ENCODE measurements at places on chromosomes 2 and 18.

DNA sequence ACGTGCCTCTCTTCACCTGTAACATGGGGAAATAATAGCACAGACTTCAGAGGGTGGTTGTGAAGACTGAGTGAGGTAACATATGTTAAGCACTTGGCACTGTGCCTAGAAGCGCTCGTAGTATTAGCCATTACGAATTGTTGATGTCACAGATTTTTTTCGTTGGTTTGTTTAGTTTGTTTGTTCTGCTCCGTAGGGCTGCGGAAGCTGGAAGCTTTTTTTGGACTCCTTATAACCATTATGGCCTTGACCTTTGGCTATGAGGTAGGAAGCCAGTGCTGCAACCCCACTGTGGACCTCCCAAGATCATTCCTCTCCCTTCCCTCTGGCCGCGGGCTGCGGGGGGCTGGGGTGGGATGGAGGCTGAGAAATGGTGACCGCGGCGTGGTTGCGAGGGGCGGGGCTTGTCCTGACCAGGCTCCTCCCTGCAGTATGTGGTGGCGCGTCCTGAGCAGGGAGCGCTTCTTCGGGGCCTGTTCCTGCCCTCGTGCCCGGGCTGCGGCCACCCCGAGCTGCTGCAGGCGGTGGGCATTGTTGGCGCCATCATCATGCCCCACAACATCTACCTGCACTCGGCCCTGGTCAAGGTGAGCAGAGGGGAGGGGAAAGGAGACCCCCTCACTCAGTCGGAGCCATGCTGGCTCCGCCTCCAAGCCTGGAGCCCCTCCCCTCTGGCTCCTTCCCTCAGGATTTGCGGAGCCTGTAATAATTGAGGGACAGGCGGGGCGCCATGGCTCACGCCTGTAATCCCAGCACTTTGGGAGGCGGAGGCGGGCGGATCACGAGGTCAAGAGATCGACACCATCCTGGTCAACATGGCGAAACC is 5.5 kb downstream of the SLC11A1 start:
- no peak for DNase-seq

- DNase-seq: no peak
Observed at GRCh38 chr2:236616031-236616430, 46.4 kb downstream of the ACKR3 start.

DNA sequence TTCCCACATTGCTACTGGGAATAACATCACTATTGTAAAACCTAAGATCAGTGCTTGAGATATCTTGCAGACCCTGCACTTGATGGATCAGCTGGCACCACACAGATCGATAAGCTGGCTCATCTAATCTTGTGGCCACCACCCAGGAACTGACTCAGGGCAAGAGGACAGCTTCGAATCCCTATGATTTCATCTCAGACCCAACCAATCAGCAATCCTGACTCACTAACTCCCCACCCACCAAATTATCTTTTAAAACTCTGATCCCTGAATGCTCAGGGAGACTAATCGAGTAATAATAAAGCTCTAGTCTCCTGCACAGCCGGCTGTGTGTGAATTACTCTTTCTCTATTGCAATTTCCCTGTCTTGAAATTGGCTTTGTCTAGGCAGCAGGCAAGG is 11.3 kb upstream of the TEX44 start:
- DNase-seq: no peak

DNA sequence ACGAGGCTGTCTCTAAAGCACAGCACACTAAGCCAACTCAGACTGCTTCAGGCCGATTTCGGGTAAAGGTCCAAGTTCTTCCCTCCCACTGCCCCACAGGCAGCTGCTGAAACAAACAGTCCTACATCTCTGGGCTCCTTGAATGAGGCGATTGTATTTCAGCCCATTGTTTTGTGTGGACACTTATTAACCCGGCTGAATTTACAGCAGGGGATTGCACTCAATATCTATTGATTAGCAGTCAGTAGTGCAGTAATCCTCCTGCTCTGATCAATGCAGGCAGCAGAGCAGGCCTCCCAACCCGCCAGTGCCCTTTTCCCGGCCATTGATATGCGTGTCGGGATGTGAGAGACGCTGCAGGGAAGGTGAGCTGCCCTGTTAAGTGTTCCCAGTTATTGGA is 330.1 kb downstream of the CMPK2 start:
- no peak for DNase-seq

DNA sequence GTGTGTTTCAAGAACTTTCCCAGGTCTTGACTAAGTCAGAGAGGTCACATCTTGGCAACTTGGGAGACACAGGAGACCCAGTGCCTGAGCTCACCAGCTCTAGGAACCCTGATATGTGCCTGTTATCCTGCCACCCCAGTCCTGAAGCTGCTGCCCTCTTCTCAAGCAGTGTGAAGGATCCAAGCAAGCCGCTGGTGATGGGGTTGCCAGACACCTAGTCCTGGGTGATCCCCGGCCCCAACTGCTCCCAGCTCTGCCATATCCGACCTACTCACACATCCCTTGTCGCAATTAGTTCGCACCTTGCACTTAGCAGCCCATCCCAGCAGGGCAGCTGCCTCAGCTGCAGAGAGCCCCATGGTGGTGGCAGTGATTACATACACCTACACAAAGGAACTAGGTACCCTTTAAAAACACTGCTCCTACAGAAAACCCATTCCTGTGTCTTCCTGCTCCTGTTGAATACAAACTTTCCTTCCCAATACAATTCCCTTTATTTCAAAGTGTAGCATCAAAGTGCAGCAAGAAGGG is 247.2 kb upstream of the RAB12 start:
- DNase-seq: no peak

- no peak for DNase-seq
Observed at GRCh38 chr2:72173640-72174321, 26.1 kb upstream of the CYP26B1 start.

- DNase-seq: no peak
Observed at GRCh38 chr18:48991319-48991660, 40.5 kb upstream of the SMAD7 start.

DNA sequence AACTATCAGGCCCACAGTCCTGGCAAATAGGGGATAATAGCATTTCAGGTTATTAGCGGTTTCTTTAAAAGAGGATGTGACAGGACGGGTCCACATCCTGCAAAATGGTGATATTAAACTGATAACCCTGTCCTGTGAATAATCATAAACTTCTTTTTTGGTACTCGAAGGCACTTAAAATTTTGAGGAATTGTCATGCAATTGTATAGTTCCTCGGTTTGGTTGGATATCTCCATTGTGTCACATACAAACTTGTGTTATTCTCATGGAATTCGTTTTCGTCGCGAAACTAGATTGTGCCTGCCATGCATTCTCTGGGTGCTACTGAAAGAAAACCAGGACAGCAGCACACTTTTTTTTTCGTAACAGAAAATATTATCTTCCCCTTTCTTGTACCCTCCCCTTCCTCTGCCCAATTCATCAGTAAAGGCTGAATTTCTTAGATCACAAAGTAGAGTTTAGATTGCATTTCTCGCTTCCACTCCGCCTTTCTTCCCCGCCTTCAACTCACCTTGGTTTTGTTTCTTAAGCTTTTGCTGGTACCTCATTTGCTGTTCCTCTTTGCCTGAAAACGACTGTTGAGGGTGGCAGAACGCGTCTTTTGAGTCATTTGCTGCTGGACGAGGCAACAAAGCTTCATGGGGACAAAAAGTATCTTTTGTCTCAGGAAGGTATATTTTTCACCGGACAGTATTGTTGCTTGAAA is 1.3 kb downstream of the CERS6 start:
- no peak for DNase-seq

GRCh38 chr18:75384144-75384543 is 43.4 kb downstream of the SMIM21 start:
- DNase-seq: no peak

DNA sequence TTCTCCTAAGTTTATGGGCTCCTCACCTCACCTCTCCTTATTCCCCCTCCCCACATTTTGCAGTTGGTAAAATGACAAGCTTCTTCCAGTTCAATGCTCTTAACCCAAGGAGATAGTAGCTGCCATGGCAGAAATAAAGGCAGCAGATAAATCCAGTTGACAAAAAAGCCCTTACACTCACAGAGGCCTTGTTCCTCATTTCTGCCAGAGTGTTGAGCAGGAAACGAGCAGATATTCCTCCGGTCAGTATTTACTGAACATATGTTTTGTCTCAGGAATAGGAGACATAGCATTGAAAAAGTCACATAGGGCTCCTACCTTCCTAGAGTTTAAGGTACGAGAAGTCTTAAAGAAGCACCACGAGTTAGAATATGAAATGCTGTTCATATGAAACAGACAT is 493.7 kb upstream of the TNP1 start:
- no peak for DNase-seq

DNA sequence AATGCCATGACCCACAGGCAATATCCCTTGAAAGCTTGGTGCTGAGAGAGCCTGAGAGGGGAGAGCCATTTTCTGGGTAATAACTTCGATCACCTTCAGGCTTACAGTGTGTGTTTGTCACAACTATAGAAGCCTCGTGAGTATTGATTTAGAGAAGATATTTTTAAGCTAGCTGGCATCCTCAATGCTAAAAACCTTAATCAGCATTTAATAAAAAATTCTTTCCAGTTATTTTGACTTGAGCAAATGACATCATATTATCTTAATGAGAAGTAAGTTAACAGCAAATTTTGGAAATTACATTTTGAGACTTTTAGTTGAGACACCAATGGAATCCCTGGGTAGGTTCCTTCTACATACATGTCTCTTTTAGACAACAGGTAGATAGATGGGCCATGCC is 283.7 kb downstream of the NYAP2 start:
- no peak for DNase-seq

DNA sequence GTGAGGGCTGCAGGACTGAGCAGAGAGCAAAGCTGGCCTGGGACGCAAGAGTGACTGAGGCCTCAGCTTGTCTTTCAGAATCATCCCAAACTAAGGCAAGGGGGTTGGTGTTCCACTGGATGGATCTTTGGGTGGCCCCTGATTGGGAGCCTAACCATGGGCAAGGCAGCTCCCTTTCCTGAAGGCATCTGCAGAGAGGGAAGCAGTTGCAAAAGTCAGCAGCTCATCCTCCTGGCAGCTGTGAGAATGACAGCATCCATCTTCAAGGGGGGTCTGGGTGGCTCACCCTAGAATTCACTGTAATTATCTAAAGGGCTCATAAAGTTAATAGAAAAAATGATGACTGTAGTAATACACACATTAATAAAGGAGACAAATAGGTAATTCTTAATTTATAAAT is 46.5 kb upstream of the RAB31 start:
- DNase-seq: no peak

GRCh38 chr2:234032279-234032856 is 18.1 kb upstream of the SPP2 start:
- peak; percentile 33 for DNase-seq

- DNase-seq: no peak
Observed at GRCh38 chr2:238528953-238529781, 102.4 kb downstream of the ASB1 start.

- DNase-seq: no peak
Observed at GRCh38 chr2:210268281-210268680, 43.0 kb upstream of the ACADL start.

DNA sequence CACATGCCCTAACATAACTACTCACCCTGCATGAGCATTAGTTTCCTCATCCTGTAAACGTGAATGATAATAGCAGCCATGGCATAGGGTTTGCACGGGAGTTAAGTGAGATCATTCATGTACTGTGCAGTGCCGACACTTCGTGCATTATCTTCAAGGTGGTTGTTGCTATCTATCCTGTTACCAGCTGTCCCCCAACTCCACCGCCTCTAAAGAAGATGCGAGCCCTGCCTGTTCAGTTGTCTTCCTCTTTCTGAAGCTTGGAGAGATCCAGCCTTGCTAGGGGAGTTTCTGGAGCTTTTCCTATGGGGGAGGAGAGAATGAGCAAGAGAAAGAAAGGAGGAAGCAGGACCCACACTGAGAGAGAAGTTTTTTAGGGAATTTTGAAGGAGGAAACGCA is 34.4 kb downstream of the YPEL5 start:
- DNase-seq: no peak

- no peak for DNase-seq
Observed at GRCh38 chr2:55451699-55452098, 32.0 kb upstream of the CCDC88A start.

DNA sequence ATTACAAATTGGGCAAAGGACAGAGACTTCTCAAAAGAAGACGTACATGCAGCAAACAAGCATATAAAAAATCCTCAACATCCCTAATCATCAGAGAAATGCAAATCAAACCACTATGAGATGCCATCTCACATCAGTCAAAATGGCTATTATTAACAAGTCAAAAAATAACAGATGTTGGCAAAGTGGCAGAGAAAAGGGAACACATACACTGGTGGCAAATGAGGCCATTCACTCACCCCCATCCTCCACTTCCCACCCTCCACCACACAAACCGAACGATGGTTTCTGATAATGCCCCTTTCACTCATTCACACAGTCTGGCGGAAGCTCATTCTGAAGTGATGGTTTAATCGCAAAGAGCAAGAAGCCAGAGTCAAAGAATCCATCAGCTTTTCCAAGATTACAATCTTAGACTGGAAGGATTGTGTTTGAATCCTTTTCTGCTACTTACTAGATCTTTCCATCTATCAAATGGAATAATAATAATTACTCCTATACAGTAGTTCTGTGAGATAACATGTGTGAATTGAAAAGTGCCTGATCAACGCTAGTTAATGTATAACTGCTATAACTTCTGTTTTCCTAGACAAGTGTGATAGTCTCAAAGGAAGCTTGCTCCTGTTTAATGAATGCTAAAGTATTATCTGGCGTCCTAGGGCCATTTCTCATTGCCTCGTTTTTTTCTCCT is 16.9 kb upstream of the CD28 start:
- no peak for DNase-seq

DNA sequence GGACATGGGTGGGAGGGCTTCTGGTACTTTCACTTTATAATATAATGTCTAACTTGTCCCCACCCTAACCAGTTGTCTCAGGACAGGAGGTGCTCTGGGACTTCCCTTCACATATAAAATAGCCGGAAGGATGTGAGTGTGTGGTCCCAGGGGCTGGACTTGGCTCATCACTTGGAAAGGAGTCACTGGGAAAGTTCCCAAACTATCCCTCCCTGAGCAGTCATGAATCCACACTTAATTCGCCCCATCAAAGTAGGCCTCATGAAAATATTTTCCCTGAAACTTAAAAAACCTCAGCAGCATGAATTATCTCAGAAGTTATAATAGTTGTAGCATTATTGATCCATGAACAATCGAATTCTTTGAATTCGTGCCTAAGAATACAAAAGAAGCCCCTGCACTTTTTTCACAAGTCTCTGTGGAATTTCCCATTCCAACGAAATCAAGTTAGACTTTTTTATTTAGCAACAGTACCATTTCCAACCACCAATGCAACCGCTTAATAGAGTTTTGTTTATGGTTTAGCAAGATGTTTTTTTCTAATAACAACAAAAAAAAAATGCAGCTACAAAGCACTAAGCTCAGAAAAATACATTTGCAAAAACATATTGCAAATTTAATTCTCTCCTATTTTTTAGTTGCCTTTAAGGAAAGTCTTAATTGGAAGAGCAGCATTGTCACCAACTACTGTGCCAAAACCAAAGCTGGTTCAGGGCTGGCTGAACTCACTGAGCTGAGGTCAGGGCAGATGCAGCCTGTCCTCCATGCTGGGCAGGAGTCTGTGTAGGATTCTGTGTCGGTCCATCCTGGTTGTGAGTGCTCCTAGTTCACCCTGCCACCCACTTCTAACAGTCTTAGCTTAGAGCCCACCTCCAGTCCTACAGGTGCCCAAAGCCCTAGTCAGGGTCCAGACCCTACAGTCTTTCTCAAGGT is 68.8 kb upstream of the SPTBN1 start:
- no peak for DNase-seq

All from T-cell (primary cell).